ENCODE measurements at places on chromosomes 7 and 10.
A peak's percentile ranks its signal among the peaks of the same experiment; 100 is the strongest.

GRCh38 chr7:15215616-15216015, 313.1 kb upstream of the DGKB start:
- DNase-seq: no peak

DNA sequence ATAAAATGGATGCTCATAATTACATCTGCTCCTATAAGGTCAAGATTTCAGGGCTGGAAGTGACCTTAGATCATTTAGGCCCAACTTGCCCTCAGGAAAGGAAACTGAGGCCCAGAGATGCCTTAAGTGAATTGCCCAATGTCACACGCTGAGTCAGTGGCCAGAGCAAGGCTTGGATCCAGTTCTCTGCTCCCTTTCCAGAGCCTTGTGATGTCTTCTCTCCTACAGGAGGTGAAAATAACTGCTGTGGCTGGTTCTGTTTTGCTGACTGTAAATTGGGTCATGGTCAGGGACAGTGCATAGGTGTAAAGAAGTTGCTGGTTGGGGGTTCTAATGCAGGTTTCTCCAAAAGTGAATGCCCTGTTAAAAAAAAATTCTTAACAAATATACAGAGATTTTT, 91.3 kb downstream of the TCF7L2 start:
- no peak for DNase-seq

- peak; percentile 41 for DNase-seq
Observed at GRCh38 chr10:69703766-69704630, 74.0 kb downstream of the FAM241B start.

DNA sequence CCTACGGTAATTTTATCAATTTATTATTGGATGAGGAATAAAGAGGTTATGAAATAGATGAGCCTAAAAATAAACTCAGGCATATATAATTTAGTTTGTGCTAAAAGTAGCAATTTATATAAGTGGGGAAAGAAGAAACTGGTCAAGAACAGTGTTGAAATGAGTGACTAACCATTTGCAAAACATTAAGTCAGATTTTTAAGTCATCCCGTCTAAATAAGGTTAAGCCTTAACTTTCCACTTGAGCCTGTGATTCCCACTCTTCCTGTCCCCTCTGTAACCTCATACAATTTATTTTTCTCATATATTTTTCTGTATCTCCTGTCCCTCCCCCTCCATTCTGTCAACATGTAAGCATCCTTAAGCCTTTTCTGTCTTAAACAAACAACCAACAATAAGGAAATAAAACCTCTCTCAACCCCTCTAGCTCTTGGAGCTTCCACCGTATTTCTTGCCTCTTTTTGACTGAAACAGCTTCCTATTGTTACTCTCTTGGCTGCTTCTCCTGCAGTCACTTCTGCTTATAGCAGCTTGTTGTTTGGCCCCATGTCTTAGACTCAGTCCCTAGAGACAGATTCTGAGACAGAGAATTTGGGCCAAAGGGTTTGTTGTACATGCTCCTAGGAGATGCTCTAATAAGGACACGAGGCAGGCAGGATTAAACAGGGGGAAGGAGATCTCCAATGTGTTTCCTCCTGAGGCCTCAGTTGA, 109.7 kb downstream of the GNAI1 start:
- DNase-seq: peak; percentile 50

GRCh38 chr7:105297985-105298384, 90.7 kb downstream of the SRPK2 start:
- no peak for DNase-seq

- DNase-seq: no peak
Observed at GRCh38 chr7:99601656-99602310, 3.7 kb downstream of the TMEM225B start.

DNA sequence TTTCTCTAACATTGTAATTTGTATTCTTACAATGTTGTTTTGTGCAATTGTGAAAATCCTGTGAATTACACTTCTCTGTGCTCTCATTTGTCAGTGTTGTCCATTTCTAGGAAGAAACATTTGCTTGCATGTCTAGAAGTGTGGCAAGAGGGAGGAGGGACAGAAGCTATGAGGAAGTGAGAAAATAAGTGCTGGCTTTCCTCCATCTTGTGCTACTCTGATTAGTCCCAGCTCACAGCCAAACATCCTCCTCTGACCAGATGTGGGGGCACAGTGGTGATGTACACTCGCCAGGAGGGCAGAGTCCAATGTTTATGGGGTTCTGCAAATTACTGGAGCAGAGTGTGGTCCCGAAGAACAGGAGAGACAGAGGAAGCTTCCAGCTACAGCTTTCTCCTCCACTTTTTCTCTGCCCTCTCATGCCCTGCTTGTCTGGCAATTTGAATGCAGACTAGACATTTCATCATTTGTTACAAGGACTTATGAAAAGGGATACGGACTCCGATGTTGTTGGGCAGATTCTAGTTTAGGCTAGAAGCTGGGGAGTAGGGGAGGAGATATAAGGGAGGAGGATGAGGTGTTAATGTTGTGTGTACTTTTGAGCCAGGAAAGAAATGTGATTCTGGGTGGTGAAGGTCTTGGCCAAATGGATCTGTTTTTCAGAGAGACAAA, 131.0 kb upstream of the C1GALT1 start:
- DNase-seq: no peak

DNA sequence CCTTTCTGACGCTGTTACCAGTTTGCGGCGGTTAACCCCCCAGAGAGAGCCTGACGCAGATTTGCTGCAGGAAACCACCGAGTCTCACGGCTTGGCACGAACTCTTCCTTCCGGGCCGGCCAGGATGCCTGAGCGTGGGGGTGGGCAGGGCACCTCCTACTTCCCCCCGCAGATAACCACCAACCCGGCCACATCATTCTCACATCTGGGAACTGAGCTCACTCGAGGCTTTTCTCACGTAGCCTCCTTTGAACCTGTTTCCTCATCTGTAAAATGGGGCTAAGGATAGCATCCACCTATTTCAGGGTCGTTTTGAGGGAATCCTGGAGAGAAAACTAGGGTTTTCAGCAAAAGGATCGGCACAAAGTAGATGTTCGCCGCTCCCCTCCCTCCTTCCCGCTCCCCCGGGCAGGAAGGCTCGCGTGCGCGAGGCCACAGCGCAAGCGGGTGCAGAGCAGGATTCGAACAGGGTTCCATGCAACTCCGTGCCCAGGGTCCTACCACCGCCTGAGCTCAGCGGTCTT, 23.6 kb downstream of the DDIT4 start:
- DNase-seq: peak; percentile 92

DNA sequence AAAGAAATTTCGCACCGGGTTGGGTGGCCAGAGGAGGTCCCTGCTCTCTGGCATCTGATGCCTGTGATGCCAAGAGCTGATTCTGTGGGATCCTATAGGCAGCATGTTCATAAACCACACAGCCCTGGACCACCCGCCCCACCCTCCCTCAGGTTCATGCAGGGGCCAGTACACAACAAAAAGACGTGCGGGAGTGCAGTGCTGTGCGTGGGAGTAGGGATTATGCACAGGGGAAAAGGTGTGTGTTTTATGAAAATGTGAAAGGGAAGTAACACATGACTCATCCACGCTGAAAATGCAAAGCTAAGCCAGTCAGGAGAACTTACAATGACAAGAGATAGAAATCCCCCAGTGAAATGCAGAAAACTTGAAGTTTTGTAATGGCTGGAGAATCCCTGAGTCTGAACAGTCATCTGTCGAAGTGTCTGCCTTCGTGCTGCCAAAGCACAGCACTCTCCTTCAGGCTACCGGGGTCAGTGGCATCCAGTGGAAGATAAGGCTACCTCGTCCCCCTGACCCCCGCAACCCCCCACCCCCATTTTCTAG, 1.1 kb downstream of the KIAA1217 start:
- no peak for DNase-seq

DNA sequence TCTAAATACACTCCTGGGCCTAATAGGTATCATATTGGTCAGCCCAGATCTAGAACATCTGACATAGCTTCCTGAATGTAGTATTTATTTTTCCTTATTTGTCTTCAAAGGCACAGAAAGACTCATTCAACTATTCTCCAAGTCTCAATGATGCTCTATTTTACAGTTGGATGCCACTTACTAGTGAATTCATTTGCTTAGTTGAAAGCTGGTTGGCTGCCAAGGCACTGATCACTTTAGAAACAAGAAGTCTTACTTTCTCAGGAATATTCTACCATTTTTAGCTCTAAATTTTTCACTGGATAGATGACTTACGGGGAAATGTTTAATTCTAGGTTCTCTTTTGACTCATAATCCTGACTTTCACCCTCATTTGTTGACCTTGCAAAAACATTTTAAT, 863.4 kb downstream of the SORCS1 start:
- no peak for DNase-seq

DNA sequence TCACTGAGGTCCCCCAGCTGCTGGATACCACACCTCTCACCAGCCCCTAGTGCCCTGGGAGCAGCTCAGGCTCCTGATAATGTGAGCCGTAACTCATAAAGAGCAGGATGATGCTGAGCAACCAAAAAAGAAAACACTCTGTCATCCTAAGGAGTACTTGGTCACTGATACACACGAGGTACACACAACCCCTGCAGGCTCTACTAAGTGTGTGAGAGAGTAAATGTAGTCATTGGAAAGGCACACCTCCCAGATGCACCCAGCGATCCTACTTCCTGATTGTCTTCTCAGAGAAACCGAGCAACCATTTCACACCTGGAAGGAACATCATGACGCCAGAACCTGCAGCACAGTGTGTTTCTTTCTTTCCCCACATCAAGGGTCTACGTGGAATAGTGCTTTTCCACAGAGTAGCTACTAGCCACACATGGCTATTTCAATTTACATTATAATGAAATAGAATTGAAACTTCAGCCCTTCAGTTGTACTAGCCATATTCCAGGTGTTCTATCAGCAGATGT, 34.2 kb downstream of the FIGNL1 start:
- DNase-seq: no peak

DNA sequence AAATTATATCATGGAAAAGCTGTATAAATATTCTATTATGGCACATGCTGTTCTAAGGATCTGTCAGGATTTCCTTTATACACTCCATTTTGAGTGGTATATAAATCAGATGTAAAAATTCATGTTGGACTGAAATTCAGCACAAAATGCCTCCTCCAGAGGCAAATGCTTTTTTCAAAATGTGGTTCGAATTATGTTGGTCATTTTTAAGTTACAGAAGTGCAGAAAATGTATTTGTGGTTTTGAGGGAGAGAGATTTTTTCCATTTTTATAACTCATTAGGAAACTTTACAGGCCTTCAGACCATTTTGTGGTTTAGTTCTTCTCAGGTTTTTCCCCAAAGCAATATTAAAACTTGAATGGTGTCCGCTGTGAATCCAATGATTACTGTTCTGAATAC, 2.9 kb downstream of the PPP1R3A start:
- DNase-seq: no peak

DNA sequence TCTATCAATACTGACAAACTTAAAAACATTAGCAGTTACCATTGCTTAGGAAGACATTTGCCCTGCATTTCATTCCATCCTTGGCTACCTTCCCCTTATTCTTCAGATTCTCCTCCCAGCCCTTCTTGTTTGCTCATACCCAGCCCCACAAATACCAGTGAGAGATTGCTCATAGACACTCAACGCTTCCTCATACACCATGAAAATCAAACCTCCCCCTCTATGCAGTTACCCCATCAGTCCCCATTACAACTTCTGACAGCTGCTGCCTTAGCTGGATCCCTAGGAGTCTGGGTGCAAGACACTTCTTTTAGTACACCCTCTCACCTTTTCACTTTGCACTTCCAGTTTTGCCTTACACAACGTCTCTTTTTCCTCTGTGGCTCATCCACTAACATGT, 28.3 kb upstream of the PIK3CG start:
- no peak for DNase-seq

GRCh38 chr7:153383781-153384180, 624.2 kb downstream of the ACTR3B start:
- no peak for DNase-seq

GRCh38 chr7:148218603-148219002, 372.0 kb upstream of the C7orf33 start:
- DNase-seq: no peak

- no peak for DNase-seq
Observed at GRCh38 chr7:53900856-53901528, 641.2 kb upstream of the VSTM2A start.

GRCh38 chr10:26090762-26091161, 125.8 kb upstream of the GAD2 start:
- no peak for DNase-seq

DNA sequence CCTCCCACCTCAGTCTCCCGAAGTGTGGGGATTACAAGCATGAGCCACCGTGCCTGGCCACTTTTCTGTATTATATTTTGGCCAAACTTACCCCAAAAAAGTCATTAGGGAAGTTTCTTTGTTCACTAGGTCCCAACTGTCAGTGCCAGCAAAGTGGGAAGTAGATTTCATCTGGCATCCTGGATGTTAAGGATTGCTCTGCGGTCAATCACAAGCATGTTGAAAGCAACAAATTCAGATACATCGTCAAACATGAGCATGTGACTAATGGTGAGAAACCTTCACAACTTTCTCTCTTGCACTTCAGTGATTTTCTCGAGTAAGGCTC, 14.3 kb upstream of the LRRC17 start:
- DNase-seq: no peak

DNA sequence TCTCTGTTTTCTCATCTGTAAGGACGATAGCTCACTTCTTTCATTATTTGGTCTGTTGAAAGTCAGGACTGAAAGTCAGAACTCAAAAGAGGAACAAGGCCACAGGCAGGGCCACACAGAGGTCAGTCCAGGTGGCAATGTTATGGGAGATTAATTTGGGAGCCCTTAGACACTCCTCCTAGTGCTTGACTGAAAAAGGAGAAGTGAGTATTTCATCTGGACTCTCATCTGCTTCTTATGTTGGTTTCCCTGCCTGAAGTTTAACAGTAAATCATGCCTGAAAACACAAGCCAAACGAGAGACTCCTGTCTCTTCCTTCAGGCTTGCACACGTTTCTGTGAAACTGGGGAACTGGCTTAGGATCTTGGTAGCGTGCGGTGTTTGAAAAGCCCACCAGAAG, 248.5 kb downstream of the BUB3 start:
- DNase-seq: no peak

DNA sequence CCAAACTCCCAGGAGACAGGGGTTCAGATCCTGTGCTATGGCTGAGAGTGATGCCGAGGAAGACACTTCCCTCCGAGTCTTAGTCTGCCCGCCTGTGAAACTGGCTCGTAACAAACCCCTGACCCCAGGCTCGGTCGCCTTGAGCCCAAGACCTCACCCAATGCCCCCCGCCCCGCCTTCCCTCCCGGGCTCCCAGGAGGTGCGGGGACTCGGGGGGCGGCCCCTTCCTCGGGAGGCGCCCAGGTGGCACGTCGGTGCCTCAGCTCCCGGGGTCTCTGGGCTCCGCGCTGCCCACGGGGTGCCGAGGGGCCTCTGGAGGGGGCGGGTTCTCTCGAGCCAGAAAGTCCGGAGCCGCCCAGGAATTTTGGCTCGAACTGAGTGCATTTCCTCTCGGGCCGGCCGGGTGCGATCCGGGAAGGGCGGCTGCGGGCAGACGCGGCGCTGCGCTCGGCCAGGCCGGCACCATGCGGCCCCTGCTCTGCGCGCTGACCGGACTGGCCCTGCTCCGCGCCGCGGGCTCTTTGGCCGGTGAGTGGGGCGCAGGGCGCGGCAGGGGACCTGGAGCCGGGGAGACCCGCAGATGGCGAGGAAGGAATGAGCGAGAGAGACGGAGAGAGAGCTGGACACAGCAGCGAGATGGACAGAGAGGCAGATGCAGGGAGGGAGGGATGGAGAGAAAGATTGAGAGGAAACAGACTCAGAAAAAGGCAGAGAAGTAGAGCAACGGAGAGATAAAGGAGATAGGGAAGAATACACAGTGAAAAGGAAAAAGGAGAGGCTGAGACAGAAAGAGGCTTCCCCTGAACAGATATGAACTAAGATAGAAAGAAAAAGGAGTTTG, at the start of gene PLAC9:
Gene PLAC9, plus strand, starts transcription at position 432 of the 841 bp plus-strand sequence. Its CDS starts 33 bp downstream, at position 465.
- no peak for DNase-seq
